ENCODE measurements at places on chromosomes 2 and 18.

DNA sequence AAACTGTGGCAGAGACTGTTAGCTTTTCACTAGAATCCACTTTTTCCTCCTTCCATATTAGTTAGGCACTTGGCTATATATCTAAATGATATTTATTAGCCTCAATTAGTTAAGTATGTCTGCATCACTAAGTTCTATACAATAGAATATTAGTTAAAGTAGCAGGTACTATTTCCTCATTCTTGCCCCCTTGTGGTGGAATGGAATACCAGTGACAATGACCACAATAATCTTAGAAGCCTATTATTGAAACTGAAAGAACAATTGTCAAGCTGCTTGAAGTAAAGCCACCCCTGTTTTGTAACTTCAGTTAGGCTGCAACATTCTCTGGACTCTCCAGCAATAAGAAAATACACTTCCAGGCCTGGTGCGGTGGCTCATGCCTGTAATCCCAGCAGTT lies 476.3 kb upstream of the VWC2L start:
- DNase-seq = no peak

DNA sequence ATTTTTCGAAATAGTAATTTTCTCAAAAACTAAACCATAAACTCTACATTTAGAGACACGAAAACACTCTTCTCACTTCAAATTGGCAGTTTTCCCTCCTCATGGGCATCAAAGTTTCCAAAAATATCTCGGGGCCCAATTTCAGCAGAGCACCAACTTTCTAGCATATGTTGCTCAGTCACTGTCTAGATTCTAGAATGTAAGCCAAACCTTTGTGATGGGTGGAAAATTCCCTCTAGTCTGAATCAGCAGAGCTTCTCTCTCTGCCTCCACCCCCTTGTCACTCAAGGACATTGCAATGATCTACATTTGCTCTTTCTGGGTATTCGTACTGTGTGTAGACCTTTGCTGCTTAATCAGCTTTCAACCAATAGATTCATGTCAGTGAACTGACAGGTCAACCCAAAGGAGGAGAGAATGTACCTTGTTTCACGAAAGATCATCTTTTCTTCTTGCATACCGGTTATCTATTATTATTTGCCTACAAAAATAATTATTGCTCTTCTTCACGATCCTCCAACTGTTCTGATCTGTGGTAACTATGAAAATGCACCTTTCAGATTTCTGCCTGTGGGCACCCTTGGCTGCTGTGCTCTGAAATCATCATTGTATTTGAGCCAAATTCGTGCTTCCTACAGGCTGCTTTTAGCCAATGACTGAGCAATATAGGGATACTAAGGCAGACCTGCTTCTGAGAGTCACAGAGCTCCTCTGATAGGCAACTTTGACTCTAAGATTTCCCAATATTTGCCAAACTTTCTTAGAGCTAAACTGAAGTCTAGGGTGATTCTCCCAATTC lies 38.7 kb upstream of the GLS start:
- DNase-seq = no peak

- no peak for DNase-seq
Observed at GRCh38 chr2:232593982-232594381, 39.4 kb upstream of the EFHD1 start.

DNA sequence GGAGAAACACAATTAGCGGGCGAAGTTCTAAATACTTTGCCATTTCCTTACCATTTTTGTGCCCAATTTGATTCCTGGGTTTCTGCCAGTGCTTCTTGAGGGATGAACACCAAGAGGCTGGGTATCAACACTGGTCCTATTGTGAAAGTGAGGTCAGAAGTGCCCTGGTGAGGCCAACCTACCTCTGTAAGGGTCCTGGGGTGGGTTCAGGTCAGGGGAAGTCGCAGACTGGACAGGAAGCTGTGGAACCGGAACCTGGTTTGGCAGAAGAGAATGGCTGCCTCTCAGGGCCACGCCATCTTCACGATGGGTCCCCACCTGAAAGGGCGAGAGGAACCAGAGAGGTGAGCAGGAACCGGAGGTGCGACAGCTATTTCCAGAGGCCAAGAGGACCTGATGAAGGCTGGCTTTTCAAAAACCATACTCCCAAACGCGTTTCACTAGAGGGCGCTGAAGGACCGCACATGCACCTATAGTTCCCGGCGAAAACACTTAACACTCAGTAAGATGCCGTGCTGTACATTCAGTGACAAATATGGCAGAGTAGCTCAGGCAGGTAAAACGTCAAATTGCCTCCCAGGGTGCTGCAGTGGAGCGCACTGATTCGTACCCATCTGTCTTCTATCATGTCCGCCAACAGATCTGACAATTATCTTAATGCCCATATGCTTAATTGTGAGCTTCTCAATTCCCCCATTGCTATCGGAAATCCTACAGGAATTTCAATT lies 275.3 kb upstream of the CCDC68 start:
- DNase-seq = peak; percentile 82

- DNase-seq = no peak
Observed at GRCh38 chr2:240394549-240394948, 40.9 kb upstream of the GPC1 start.

DNA sequence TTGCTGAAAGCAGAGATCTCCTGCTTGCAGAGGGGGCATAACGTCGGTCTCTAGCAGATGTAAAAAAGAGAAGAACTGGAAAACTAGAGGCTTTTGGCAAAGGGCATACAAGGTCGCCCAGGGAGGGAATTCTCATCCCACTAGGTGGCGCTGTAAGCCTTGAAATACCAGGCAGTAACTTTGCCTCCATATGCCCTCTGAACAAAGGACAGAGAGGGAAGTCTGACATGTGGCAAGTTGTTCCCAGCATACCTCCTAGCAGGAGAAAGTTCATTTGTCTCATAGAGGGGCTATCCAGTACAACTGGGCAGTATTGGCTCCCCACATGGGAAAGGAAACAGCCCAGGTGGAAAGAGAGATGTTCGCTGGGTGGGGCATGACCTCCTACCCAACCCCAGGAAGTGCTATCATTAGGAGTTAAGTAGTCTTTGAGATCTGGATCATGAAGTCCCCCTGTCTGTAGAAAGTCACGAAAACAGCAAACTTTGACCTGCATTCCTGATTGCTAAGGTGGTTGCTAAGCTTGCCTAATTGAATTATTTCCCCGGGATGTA lies 39.9 kb downstream of the STK17B start:
- no peak for DNase-seq

DNA sequence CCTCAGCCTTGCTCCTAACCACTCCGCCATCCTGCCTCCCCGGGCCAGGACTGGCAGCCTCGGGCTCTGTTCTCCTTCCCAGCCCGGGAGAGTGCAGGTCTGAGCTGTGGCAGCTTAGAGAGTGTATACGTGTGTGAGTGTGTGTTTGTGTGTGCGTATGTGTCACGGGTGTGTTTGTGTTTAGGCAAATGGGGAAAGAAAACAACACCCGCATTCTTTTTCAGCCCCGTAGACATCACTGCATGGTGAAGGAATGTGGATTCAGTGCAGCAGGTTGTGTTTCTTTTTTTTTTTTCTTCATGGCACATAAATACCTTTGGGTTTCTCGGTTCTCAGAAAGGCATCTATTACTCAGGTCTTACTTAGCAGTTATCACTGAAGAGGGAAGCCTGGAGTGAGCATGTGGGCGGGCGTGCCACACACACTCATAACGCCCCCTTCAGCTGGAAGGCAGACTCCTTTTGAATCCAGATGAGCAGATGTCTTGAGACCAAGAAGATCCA lies 44.2 kb downstream of the GLI2 start:
- no peak for DNase-seq

DNA sequence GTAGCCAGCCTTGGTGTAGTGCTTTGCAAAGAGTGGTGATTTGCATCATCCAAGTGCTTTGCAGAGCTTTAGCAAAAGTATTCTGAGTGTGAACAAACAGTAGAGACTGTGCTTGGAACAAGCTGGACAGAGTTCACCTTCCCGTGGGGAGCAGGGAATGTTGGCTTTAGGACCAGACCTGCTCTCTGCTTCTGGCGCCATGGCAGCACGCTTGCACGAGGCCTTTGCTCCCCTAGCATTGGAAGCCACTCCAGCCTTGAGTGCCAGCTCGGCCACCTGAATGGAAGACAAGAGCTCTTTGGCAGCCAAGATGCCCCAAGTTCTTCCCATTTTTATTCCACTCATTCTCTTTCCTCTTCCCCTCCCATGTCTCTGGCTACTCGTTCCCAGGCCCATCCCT lies 250.8 kb upstream of the OSR1 start:
- DNase-seq = no peak

GRCh38 chr18:10524507-10525370 lies 1.1 kb upstream of the NAPG start:
- DNase-seq = no peak

GRCh38 chr2:240269380-240269779 lies 128.9 kb upstream of the OTOS start:
- DNase-seq = no peak

Data from NCI-H1436 (cell line).